ENCODE measurements at places on chromosomes 1 and 21.

DNA sequence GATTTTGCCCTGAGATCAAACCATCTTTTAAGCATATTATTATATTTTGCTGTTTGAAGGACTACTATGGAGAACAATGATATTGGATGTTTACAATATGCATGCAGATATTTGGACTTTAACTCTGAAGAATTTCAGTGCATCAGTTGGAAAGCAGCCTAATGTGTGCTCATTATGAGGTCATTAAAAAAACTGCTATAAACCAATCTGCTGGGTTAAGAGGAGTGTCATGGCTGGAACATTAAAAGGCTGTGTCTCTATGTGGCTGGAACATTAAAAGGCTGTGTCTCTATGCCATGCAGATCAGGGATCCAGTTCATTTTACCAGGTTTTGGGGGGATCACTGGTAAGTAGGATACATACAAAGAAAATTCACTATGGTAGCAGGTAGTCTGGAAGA is 77.6 kb downstream of the SPATA46 start:
- no peak for DNase-seq

- DNase-seq = no peak
These were observed 36.1 kb downstream of the SLX9 start for GRCh38 chr21:44975720-44976555.

GRCh38 chr1:61387829-61388228 is 305.5 kb downstream of the NFIA start:
- DNase-seq = no peak

DNA sequence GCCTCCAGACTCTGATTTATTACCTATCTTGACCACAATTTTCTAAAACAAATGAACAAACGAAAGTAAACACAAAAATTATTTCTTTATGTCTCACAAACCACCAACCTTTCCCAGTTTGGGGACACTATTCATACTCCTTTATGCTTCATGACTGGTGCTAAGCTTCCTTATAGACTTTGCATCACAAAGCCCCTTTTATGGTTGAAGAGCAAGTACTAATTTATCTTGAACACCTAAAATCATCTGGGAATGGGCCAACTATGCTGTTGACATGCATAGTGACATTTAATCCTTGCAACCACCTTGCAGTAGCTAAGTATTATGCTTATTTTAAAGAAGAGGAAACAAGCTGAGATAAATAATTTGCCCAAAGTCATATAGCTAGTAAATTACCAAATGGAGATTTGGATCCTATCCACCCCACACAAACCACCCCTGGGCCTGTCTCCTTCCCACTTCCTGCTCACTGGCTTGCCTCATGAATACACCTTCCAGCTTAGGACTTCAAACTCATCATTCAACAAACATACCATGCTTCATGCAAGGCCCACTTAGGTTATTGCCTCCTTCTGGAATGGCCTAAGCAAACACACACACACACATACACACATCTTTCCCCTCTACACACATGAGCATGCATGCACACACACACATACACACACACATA is 192.2 kb downstream of the PLPP3 start:
- DNase-seq = no peak

DNA sequence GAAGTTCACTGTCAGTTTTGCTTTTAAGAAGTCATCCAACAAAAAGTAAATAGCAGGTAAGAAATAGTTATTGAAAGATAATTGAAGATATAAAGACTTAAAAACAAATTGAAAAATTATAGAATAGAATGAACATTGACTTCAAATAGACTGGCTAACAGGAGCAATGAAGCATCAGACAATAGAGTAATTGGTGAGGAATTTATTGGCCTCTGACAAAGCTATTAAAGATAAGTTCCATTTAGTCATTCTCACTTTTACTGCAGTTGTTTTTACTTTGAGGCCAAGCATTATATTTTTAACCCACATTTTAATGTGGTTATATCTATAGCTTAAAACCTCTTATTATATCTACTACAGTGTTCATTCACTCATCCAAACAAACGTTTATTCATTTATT is 228.8 kb upstream of the ADGRL2 start:
- no peak for DNase-seq

GRCh38 chr1:165257969-165258459 is 98.5 kb downstream of the LMX1A start:
- no peak for DNase-seq

DNA sequence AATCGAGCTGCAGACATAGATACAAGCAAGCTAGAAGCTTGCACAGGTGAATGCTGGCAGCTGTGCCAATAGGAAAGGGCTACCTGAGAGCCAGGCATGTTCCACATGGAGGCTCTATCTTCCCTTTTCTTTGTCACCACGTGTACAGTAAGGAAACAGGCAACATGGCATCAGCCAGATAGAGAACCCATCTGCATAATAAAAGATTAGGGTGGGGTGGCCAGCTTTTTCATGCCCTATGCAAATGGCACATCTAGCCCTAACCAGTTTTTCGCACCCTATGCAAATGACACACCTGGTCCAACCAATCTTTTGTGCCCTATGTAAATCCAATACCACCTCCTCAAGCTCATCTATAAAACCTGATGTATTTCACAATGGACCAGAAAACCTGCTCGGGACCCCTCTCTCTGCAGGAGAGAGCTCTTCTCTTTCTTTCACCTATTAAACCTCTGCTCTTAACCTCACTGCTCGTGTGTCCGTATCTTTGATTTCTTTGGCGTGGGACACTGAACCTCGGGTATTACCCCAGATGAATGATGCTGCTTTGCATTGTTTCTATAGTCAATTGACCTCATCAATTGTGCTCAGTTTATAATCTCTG is 93.9 kb downstream of the SLC30A10 start:
- no peak for DNase-seq

DNA sequence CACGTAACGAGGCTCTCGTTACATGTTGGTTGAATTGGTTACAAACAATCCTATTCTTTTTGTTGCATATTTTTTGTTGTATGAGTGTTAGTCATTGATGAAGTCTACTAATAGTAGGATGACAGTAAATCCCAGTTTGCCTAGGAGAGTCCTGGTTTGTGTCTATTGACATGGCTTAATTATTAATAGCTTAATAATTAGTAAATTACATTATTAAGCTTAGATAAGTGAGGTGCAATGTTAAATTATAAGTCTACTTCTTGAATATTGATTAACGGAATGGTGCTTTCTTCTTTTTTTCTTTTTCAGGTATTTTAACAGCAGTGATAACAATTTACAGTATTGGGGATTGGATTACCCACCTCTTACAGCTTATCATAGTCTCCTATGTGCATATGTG is 34.5 kb downstream of the ALG6 start:
- no peak for DNase-seq

DNA sequence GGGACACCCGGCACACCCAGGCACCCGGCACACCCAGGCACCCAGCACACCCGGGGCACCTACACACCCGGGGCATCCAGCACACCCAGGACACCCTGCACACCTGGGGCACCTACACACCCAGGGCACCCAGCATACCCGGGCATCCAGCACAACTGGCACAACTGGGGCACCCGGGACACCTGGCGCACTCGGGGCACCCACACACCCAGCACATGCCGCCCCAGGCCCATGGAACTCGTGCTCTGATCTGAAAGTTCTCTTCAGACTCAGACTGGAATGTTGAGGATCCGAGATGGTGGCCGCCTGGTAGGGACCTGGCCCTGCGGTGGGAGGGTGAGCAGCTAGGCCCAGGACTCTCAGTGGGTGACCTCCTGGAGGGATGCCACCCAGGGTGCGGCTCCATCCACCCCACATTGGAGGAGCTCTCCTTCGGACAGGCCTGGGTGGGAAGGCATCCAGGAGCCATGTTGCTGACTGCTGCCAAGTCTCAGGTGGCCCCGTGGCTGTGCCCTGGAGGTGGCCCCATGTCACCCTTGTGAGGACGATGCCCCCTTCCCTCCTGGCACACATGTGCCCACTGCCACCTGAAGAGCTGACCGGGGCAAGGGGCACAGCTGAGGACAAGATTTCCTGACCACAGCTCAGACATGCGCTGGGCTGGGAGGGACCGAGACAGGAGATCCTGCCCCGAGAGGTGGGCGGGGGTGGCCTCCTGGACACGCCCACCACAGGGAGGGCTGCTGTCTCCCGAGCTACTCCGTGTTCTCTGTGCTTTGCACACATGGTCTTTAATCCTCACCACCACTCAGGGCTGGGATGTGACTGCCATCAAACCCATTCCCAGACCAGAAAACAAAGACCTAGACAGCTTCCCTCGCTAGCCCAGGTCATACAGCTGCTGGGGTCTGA is 37.0 kb downstream of the UBE2G2 start:
- no peak for DNase-seq

GRCh38 chr1:233005156-233005555 is 54.7 kb downstream of the NTPCR start:
- no peak for DNase-seq

GRCh38 chr21:34979383-34979782 is 69.7 kb downstream of the RUNX1 start:
- no peak for DNase-seq

GRCh38 chr1:174023440-174023839 is 1.3 kb upstream of the RC3H1 start:
- DNase-seq = no peak

- DNase-seq = no peak
These were observed 70.5 kb upstream of the GADD45A start for GRCh38 chr1:67614511-67614934.

DNA sequence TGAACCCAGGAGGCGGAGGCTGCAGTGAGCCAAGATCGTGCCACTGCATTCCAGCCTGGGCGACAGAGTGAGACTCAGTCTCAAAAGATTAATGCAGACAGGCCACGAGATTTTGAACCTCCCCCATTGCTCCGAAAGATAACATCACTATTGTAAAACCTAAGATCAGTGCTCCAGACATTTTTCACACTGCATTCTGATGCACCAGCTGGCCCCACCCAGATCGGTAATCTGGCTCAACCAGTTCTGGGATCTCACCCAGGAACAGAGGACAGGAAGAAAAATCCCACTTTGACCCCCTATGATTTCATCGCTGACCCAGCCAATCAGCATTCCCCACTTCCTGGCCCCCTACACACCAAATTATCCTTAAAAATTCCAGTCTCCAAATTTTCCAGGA is 10.7 kb upstream of the CSRP1 start:
- no peak for DNase-seq

DNA sequence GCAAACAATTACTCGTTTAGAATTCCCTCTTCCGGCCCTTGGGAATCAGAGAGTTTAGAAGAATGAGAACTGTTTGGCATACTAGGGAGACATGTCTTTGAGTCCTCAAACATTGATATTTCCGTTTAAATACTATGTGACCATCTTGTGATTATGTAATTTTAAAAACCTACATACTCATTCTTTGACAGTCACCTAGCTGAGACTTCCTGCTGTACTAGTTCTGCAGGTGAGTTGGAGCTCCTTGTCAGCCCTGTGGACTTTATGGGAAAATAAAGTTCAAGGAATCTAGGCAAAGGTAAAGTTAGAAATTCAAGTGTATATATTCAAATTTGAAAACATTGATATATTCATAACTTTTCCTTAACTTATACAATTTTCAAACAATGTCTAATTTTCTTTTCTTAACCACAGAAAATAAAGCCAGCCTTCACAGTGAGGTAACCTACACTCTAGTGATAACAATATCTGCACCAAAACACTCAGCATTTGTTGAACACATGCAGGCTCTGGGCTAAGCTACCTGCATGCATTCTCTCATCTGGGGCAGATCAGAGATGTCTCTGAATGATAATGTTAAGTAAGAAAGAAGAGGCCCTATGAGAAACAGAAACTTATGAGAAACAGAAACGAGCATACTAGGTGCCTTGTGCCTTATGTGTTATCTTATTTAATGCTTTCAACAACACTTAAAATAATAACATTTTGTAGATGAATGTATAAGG is 67.0 kb upstream of the BACE2 start:
- no peak for DNase-seq

GRCh38 chr1:213968146-213968825 is 19.5 kb upstream of the PROX1 start:
- no peak for DNase-seq

DNA sequence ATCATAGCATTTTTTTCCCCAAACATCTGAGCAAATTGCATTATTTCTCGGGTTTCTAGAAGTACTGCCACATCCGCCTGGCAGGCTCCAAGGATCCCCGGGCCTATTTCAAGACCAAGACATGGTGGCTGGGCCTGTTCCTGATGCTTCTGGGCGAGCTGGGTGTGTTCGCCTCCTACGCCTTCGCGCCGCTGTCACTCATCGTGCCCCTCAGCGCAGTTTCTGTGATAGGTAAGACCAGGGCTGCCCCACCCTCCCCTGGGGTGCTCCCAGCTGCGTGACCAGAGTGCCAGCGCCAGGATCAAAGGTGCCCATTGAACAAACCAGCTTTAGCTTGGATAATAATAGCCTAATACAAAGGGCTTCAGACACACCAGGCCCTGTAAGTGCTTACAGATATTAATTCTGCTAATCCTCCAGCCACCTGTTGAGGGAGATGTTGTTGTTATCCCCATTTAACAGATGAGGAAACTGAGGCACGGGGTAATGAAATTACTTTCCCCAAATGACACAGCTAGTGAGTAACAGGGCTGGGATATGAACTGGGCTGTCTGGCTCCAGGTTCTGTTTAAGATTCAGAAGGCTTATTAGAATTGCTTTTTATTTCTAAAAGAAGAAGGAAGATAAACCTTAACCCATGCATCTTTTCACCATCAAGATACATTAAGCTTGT is 26.5 kb downstream of the NIPAL3 start:
- DNase-seq = no peak

DNA sequence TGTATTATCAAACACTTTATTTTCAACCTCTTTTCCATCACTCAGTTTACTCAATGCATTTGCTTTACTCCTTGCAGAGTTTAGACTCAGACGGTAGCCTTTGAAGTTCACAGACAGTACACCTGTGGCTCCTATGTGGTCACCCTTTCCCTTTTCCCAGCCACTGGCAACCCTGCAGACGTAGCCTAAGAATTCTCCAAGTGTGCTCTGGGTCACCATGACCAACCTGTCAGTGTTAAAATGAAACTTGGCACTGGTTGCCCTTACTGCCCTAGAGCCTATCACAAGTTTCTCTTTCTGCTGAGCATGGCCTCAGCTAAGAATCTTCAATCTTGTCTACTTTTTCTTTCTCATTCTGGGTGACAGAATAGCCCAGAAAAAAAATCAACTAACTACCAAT is 25.5 kb upstream of the DNAH14 start:
- DNase-seq = no peak

DNA sequence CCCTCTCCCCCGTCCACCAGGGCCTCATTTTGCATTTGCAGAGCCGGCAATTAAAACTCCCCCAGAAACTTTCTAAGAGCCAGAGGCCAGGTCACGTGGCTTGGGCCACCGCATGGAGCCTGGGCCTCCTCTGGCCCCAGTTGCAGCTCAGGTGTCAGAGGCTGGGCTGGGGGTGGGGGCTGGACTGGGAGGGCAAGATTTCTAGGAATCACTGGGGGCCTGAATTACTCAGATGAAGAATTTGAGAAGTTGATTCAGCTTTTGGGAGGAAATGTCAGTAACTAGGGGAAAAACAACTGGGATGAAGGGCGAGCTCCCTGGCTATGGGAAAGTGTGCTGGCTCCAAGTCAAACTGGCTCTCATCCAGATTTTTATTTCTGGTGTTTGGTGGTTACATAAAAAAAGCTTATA is 151.0 kb downstream of the CDC7 start:
- DNase-seq = no peak

DNA sequence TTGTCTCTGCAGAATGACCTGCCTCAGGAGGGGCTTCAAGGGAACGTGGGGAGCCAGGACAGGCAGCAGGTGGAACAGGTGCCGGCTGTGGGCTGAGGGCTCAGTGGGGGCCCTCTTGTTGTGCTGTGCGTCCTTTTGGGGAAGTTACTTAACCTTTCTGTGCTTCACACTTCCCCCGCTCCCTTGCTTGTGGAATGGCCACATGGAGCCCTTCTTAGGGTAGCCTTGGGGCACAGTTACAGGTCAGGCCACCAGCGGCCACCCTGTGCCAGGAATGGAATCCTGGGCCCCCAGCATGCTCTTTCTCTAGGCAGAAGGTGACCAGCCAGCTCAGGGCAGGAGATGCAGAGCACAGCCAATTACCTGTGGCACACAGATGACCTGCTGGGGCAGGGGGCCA is 2.6 kb downstream of the IKBKE start:
- DNase-seq = no peak

Data from stimulated activated CD4-positive, alpha-beta T cell treated with anti-CD3 and anti-CD28 coated beads, Interleukin-2, amount 100 ng/mL, for 4 hours (primary cell).